ENCODE measurements at places on chromosomes 6 and 20.

- no peak for DNase-seq
Measured at GRCh38 chr6:144170044-144170443, 19.7 kb downstream of the STX11 start.

GRCh38 chr6:137497721-137498463 lies 3.7 kb upstream of the OLIG3 start:
- no peak for DNase-seq

- DNase-seq = no peak
Measured at GRCh38 chr6:169959136-169960002, 207.9 kb downstream of the ERMARD start.

- no peak for DNase-seq
Measured at GRCh38 chr20:7015257-7015656, 247.8 kb downstream of the BMP2 start.

DNA sequence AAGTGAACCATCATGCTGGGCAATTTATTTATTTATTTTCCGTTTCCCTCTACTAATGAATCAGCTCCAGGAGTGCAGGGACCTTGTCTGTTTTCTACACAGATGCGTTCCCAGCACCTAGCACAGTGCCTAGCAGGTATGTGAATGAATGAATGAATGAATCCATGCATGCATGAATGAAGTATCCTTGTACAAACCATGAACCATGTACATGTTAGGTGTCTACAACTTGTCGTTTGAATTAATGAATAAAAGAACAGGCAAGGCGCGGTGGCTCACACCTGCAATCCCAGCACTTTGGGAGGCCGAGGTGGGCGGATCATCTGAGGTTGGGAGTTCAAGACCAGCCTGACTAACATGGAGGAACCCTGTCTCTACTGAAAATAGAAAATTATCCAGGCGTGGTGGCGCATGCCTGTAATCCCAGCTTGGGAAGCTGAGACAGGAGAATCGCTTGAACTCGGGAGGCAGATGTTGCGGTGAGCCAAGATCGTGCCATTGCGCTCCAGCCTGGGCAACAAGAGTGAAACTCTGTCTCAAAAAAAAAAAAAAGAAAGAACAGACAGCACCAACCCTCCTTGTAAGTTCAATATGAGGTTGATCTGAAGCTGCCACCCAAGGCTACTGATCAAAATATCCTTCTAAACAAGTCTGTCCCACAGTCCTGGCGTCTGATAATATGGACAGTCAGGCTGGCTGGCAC lies 27.3 kb upstream of the SLC9A8 start:
- DNase-seq = no peak

- no peak for DNase-seq
Measured at GRCh38 chr6:111410371-111410770, 72.6 kb downstream of the REV3L start.

- DNase-seq = no peak
Measured at GRCh38 chr6:117595099-117595923, 7.0 kb downstream of the GOPC start.

DNA sequence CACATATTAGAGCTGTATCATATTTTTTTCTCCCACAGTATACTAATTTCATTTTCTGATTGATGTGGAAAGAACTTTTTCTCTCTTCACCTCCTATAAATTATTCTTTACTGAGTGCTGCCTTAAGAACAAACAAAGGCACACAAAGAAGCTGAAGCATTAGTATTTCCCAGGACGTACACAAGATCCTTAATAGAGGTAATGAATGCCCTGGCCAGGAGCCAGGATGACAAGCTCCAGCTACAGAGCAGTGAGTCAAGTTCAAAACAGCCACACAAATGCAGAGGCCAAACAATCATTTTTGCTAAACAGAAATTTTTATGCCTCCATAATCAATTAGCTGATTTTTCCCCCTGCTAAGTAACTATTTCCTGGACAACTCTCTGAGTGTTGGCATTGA lies 639.6 kb downstream of the EPHA7 start:
- no peak for DNase-seq

GRCh38 chr6:128363020-128363813 lies 157.2 kb downstream of the PTPRK start:
- DNase-seq = no peak

GRCh38 chr6:122610690-122611455 lies 668 bp downstream of the PKIB start:
- DNase-seq = peak; percentile 20

GRCh38 chr6:7647504-7647903 lies 57.5 kb downstream of the SNRNP48 start:
- DNase-seq = no peak

- no peak for DNase-seq
Measured at GRCh38 chr6:80003826-80004172, 650 bp upstream of the TTK start.

DNA sequence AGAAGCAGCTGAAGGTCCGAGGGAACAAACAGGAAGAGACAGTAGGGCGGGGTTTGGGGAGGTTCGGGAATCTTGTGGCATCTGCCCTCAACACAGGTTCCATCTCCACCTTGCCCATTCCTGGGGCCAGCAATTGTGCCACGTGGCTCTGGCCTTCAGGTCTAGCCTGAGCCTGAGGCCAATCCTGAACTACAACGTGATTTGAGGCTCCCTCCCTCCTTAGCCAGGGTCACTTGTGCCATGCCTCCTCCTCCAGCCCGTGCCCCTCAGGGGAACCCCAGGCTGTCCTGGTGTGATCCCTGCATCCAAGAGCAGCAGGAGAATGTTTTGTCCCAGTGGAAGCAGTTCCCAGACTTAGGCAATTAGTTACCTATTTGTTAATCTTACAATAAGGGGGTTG lies 3.0 kb downstream of the CST9 start:
- no peak for DNase-seq

DNA sequence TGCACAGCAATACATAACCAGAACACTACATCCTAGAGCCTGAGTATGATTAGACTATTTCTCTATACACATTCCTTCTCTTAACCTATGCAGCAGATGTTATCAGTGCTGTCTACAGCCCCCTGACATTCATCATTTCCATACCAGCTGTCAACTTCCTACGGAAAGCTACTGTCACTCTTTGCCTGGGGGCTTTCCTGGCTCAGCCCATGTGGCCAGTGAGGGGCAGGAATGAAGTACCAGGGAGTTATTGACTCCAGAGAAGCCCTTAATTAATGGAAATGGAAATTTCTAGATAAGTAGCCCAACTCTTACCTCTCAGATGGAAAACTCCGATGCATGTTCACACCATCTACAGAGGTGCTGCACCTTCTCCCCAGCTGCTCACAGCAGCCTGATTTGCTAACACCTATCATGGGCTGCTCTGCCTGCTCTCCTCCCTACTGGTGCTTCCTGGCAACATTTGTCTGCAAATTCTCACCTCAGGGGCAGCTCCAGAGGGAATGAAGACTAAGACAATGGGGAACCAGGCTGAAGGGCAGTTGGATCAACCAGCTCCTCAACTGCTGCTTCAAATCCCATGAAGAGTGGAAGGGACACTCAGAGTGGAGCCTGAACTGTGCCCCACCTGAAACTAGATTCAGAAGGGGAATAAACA lies 59.6 kb downstream of the LINC00237 start:
- no peak for DNase-seq

- DNase-seq = no peak
Measured at GRCh38 chr20:44961011-44961869, 1.0 kb upstream of the TOMM34 start.

- DNase-seq = no peak
Measured at GRCh38 chr20:47765271-47765670, 20.0 kb downstream of the SULF2 start.

DNA sequence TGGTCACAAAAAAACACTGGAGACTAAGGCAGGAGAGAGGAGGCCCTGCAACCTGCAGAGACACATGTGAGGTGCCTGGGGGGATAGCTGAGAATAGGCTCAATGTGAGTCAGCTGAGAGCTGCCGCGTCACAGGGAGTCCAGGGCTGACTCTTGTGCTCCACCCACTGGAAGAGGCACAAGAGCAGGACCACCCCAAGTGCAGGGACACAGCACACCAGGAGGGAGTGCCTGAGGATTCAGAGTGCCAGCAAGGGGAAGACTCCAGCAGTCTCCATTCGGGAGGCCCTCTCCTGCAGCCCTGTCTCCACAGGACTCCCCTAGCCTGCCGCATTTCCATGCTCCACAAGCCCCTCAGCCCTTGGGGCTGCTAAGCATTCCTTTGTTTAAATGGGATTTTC lies 105.5 kb downstream of the HUS1B start:
- no peak for DNase-seq

DNA sequence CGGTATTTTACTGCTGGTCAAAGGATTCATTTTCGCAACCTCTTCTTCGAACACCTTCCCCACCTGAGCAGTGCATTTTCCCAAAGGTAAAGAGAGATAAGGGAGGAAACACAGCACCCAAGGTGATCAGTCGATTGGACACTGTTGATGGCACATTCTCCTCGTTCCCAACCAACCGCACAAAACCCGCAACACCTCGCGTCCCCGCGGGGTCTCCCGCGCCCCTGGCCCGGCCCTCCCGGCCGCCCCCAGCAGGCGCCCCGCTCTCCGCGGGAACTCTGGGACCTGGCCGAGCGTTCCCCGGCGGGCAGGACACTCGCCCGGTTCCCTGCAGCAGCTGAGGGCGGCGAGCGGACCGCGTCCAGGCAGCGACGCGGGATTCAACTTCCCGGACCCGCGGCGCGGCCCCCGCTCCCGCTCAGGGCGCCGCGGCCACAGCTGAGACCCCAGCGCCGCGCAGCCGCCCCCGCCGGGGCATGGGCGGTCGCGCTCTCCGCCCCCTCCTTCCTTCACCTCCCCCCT lies 506 bp downstream of the RGS17 start:
- no peak for DNase-seq

DNA sequence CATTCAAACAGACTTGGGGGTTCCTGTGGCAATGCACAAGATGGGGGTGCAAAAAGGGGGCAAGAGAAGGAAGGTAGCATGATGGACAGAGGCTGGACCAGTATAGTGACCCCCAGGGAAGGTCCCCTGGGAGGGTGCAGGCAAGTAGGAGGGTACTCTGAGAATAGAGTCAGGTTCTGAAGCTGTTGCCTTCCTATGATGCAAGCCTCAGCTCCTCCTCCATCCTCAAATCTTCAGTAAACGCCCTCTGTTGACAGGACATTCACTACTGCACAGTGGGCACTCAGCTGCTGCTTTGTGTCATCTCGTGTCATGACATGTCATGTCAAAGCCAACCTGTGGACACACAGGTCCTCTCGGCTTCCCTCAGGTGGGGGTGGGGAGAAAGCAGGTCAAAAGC lies 5.8 kb upstream of the SDCBP2 start:
- DNase-seq = no peak

- no peak for DNase-seq
Measured at GRCh38 chr6:162416831-162417537, 310.6 kb downstream of the PRKN start.

GRCh38 chr20:48364688-48365421 lies 462.9 kb downstream of the PREX1 start:
- DNase-seq = no peak

DNA sequence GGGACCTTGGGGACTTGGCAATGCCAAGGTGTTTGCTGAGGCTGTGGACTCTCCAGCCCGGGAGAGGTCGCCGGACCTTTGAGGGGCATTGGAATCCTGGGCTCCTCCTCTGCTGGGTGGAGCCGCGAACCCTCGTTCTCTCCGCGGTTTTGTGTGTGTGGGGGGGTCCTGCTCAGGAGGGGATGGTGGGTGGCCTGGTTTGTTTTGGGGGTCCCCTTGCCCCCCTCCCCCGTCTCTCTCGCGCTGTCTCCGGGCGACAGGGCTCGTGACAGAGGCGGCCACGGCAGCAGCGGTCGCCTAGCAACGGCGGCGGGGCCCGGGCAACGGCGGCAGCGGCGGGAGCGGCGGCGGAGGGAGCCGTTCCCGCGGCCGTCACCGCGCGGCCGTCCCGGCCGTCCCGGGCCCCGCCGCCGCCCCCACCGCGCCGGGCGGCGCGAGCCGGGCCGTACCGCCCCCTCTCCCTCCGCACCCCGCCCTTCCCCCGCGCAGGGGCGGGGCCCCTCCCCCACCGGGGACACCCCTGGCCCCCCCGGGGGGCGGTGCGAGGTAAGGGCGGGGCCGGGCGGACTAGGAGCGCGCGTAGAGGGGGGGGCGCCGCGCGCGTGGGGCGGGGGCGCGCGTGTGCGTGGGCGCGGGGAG lies 7.8 kb downstream of the SYNGAP1 start:
- no peak for DNase-seq

- DNase-seq = no peak
Measured at GRCh38 chr6:170291271-170292110, 613 bp upstream of the DLL1 start.

GRCh38 chr6:82381278-82381677 lies 17.7 kb downstream of the TPBG start:
- DNase-seq = no peak

- no peak for DNase-seq
Measured at GRCh38 chr6:337805-338368, 45.6 kb downstream of the DUSP22 start.

DNA sequence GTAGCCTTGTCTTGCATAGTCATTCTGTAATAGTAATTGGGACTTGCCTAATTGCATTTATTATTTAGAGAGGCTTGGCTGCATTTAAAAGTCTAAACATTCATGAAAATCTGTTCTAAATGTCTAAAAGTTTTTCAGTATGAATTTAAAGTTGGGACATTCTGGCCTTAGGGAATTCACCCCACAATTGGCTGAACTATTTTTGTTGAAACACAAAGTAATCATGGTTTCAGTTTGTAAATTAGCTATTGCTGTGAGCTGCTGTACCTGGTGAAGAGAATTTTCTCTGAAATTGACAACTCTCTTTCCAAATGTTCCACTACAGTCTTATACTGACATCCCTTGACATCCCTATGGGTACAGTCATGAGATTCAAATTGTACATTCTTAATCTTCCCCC lies 253.0 kb downstream of the FARS2 start:
- no peak for DNase-seq

- DNase-seq = no peak
Measured at GRCh38 chr20:9036593-9036992, 32.3 kb upstream of the PLCB4 start.

DNA sequence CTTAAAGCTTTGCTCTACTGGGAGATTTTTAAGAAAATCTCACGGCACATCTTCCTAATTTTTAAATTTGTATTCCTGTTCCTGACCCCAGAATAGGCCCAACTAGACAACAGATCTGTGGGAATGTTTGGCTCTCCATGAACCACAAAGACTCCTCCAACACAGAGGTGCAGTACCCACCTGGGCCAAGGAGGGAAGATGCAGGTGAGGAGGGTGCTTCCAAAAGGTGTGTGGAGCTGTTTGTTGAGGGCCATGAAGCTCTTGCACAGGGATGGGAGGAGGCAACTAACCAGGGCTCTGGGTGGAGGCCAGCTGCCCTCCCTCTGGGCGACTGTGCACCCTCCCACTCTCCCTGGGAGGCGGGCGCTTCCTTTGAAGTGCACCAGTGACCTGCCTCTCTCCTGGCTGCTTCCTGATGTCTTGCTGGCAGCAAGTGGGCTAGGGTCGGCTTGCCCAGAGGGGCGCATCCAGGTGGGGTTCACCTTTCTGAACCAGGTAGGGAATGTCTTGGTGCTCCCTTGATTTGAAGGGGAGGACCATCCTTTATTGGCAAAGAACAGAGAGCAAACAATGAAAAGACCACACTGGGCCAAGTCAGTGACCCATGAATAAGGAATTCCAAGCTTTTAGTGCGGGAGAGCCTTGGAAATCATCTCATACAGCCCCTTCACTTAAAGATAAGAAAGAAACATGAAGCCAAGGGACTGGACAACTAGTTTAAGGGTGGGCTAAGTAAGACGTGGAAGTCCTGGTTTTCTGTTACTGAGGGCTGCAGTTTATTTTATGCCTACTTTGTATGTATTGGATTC lies 76.0 kb downstream of the ANKRD6 start:
- DNase-seq = no peak

GRCh38 chr20:11260611-11261010 lies 586.8 kb upstream of the JAG1 start:
- DNase-seq = no peak

- peak; percentile 88 for DNase-seq
Measured at GRCh38 chr6:17393892-17394631, 667 bp downstream of the CAP2 start.
